ENCODE measurements at places on chromosomes 7 and 10.

DNA sequence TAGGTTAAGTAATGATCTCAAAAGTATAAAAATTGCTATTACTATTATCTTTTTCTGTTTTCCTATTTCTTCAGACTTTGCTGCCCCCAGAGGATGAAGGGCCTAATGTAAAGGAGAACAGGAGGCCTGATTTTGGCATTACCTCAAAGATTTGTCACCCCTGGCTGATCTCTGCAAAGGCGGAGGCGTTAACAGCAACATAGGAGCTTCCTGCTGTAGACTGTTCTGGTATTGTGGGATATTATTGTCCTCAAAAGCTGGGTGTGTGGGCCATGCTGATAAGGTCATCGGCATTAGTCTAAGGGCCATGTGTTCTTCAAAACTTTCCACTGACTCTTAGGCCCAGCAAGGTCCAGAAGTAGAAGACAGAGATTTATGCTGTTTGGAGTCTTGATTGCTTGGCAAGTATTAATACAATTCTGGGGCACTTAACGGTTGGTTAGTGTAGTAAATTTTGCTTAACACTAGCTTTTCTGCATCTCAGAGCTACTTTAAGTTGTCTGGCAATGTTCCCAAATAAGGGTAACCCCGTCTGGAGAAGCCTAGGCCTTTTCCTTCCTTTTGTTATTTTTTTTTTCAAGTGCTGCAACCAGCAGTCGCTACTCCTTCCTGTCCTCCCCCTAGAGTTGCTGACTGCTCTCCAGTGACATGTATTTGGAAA is 14.0 kb upstream of the ENTPD1 start:
- DNase-seq: no peak

- no peak for DNase-seq
Observed at GRCh38 chr7:3762146-3762831, 461.2 kb downstream of the SDK1 start.

GRCh38 chr10:111146025-111146640 is 69.3 kb downstream of the ADRA2A start:
- DNase-seq: no peak

- DNase-seq: no peak
Observed at GRCh38 chr10:51759896-51760534, 60.6 kb upstream of the CSTF2T start.

- no peak for DNase-seq
Observed at GRCh38 chr7:76244781-76245391, 43.2 kb downstream of the SRRM3 start.

DNA sequence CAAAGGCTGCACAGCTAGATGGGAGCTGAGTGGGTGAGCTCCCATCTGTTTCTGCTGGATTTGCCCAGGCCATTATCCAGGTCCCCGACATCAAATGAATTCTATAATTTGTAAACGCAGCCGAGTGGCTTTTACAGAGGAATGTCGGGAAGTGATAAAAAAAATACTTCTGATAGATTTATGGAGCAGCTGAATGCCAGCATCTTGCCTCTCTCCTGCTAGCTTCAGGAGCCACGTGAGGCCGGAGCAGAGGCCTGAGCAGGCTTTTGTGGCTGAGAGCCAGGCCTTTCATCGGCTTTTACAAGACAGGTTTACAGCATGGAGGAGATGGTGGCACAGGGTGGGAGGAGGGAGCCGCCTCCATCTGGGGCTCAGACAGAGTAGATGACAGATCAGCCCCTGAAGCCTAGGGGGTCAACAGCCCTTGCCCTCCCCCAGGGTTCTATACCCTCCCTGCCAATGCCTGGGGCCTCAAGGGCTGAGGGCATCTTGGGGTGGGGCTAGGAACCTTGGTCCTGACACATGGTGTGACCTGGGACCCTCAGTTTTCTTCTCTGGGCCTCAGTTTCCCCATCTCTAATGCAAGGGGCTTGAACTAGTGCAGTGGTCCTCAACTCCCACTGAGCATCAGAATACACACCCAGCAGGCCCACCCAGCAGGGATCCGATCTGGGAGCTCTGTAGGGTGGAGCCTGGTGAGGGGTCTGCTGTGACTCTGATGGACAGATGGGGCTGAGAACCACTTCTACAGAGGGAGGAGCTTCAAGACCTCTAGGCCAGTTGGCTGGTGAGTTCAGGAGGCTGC is 44.2 kb upstream of the PCBD1 start:
- no peak for DNase-seq

GRCh38 chr7:137951700-137952425 is 50.0 kb downstream of the CREB3L2 start:
- DNase-seq: no peak

Measured in GM12891 (cell line).